ENCODE measurements at places on chromosomes 2 and 18.

DNA sequence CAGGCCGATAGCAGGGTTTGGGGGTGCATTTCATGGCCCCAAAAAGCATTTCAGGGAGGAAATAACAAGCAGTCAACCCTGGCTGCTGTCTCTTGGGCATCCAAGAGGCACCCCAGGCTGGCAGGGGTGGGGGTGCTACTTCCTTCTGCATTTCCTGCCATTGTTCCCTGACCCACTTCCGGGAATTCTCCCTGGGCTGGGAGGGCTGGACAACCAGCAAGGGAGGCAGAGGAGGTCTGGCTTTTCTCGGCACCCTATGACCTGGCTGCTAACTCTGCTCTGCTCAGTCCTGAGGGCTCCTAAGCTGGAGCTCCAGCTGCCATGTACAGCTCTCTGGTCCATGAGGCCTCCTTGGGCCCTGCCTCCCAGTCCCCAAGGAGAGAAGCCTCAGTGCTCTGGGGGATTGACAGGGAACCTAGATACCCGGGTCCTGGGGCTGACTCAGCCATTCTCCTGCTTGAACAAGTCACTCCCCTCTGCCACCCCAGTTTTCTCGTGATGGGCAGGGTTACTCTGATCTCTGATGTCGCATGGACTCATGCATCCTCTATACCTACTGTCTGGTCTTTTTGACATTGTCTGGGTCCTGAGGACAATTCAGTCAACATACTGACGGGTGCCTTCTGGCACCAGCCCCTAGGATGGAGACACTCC lies 47.2 kb downstream of the DYSF start:
- DNase-seq: no peak

DNA sequence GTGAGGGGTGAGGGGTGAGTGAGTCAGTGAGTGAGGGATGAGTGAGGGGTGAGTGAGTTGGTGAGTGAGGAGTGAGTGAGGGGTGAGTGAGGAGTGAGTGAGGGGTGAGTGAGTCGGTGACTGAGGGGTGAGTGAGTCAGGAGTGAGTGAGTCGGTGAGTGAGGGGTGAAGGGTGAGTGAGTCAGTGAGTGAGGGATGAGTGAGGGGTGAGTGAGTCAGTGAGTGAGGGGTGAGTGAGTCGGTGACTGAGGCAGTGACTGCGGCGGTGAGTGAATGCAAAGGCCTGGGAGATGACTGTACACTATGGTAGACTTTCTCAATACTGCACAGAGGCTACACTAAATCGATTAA lies 16.6 kb downstream of the THAP4 start:
- no peak for DNase-seq

DNA sequence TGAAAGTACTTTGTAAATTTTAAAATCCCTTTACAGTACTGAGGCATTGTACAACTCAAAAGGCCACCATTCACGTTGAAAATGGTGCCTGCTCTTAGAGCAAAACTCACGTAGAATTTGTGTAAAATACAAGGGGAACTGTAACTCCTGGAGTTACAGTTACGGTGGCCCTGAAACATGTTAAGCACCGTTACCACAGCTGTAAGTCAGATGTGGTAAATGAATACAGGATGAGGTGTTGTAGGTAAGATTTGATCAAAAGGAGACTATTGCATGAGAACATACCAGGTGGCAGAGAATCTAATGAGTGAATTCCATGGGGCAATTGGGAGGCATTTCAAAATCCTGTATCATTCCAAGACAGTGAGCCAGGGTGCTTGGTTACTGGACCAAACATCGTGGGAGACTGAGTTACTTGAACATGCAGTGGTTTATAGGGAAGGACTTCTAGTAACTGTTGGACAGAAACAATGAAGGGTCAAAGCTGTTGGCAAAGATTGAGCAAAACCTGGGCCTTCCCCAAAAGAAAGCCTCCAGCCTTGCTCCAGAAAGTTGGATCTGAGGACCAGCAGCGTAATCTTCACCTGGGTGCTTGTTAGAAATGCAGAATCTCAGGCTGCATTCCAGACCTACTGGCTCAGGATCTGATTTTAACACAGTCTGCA lies 535.8 kb upstream of the POU3F3 start:
- DNase-seq: peak; percentile 93

DNA sequence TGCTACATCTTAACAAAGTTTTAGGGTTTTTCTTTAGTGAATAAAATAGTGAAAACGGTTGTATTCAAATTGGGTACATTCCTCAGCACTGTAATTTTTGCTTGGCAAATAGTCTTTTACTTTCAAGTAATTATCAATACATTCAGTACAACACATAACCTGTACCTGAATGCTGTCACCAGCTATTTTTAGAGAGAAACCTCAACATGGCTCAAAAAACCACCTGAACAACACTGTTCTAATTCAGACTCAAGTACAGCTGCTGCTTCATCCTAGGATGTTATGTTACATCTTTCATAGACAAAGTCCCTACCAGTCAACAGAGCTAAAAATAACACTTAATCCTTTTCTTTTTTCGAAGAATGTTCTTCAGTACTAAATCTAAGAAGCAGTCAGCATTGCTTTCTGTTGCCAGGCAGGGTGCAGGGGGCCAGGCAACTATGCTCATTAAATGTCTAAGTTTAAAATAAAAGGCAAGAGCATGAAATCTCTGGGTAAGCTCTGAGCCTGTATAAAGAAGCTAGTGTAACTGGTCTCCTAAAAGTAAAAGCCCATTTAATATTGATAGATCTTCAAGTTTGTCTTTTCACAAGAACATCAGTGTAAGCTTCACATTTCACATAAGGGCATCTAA lies 20.5 kb downstream of the PDIA6 start:
- no peak for DNase-seq

GRCh38 chr18:66495844-66496243 lies 108.0 kb downstream of the CDH19 start:
- DNase-seq: peak; percentile 34

DNA sequence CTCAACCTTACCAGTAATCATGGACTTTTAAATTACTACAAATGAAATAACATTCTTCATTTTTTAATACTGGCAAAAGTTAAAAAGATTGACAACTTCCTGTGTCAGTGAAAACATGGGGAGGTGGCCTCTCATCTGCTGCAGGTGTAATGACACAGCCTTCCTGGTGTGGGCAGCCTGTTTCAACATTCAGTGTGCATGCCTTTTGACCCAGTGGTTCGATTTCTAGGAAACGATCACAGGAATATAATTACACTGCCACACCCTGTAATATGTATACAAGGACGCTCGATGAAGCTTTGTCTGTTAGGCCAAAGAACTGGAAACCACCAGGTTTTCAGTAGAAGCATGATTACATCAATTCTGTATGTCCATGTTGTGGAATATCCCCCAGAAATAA lies 68.7 kb downstream of the MTHFD2 start:
- peak; percentile 29 for DNase-seq

DNA sequence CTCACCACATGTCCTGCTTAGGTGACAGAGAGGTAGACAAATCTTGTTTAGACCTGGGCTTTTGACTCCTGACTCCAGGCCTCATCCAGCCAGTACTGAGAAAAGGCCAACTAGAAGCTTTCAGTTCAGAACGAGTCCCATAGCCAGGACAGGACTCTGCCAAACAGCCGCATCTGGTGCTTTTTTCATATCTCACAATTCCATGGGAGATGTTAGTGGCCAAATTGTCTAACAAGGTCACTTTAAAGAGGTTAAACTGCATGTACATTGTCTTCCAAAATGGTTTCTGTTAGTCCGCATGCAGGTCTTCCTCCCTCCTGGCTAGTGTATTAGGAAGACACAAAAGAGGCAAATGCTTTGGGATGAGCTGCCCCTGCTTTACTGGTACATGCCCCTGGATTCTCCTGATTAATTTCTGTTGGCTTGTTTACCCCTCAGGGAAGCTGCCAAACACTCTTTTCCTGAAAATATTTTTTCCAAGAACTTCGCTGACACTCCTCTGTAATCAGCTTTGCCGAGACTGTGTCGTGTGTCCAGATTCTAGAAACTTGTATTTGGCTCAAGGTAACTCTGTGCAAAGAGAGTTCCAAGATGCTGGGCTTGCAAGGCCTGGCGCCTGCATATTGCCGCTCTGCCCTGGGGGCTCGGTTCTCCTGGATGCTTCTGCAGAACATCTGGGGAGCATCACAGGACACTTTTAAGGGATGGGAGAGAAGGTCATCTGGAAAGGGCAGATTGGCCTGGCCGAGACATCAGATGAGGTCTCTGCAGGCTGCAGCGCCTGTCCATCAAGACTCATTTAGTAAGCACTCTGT lies 209.2 kb upstream of the APCDD1 start:
- no peak for DNase-seq

GRCh38 chr2:56807861-56808260 lies 624.1 kb downstream of the CCDC85A start:
- DNase-seq: no peak

- DNase-seq: no peak
These were observed 81.9 kb upstream of the SERPINE2 start for GRCh38 chr2:224120986-224121385.
